Left lobe of liver (tissue), 2 donors: ENCODE measurements at places on chromosomes 7 and 10.

DNA sequence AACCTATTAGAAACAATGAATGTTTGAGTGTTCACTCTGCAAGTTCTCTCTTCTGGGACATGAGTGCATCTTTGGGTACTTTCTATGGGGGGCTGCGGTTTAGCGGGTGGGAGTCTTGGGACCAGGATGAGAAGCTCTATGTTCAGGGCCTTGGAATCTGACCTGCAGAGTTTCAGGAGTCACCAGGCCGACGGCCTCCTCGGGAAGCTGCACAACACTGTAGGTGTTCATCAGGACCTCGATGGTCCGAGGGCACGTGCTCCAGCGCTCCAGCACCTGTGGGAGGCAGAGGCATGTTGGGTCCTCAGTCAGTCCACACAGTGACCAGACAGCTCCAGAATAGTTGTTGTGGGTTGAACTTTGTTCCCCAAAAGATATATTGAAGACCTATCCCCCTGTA is 8.9 kb upstream of the GBX1 start:
- DNase-seq: no peak

GRCh38 chr7:19144661-19145433 is at the start of gene FERD3L:
FERD3L (minus strand) TSS chr7:19145421; CDS start chr7:19145362, 59 bp downstream.
- no peak for DNase-seq

- no peak for DNase-seq
Measured at GRCh38 chr7:54961391-54961790, 57.4 kb upstream of the EGFR start.

DNA sequence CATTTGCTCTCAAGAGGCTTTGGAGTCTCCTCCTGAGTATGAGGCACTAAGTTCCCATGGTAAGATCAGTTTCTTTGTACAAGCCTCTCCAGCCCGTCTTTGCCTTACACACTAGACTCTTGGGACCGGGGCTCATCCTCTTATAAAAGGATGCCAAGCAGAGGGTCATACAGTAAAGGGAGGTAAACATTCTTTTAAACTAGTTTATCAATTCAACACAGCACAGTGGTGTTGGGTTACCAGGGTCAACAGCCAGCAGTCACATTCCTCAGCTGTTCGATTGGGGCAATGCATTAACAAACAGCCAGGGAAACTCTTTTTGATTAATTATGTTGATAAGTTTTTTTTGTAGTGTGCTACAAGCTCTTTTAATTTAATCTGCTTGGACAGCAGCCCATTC is 37.8 kb downstream of the HHEX start:
- DNase-seq: no peak

- DNase-seq: no peak
Measured at GRCh38 chr7:42747044-42747443, 164.8 kb downstream of the C7orf25 start.

DNA sequence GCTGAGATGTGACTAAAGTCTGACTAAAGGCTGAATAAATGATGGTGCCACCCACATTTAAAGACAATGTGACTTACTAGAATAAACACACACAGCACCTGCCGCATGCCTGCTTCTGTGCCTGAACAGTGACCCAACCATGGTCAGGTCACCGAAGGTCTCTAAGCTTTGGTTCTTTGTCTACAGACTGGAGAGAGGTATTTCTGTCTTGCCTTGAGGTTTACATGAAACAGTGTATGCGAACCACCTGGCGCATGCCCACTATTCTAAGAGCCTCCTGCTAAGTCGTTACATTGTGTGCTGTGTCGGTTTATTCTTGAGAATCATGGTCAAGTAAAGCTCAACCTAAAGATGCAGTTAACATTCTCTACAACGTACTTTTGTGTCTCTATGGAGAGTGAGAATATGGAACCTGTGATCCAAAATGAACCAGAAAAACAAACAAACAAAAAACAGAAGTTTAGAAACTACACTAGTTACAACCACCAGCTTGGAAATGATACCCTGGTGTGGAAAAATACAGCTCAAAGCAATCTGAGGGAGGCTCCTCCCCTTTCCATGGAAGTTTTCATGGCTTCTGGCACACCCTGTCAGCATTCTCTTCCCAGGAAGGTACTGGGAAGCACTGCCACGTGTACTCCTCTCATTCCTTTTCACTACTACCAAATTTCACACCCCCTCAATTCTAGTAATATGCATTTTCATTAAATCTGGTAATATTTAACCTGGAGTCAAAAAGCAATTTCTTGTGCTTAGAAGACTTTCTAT is 40.0 kb downstream of the VOPP1 start:
- no peak for DNase-seq
